Spinal cord (tissue), 10 donors: ENCODE measurements at places on chromosomes 6 and 20.

GRCh38 chr6:80547827-80548226, 441.4 kb downstream of the BCKDHB start:
- DNase-seq, result no peak

DNA sequence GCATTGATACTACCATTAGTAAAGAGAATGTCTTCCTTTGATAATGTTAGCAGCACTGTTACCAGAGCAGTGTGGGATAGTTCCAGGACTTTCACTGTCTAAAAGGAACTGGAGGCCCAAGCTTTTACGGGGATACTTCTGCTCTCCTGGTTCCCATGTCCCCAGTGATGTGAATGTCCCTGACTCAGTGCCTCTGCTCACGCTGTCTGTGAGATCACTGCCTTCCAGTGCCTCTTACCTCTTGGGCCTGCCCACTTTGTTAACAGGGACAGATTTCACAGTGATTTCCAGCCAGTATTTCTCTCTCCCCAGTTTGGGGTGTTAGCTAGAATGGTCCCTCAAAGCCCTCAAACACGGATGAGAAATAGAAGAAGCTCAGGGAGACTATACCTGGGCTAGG, 14.4 kb downstream of the PTPRA start:
- no peak for DNase-seq

DNA sequence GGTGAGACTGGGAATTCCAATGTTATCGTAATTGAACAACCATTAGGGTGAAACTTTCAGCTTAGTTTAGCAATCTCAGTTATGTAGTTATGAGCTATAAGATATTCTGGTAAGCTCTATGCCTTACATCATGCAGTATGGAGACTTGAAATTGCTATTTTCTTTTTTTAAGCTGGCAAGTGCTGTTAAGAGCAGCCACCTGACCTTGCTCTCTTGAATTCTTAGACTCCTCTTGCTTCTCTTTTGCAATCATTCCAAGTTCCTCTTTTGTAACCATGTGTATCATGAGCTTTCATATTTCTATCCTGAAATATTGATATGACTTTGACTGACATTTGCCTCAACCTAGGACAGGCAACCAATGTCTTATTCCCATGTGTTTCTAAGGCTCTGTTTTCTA, 446.3 kb upstream of the SLC35B3 start:
- DNase-seq, result no peak

DNA sequence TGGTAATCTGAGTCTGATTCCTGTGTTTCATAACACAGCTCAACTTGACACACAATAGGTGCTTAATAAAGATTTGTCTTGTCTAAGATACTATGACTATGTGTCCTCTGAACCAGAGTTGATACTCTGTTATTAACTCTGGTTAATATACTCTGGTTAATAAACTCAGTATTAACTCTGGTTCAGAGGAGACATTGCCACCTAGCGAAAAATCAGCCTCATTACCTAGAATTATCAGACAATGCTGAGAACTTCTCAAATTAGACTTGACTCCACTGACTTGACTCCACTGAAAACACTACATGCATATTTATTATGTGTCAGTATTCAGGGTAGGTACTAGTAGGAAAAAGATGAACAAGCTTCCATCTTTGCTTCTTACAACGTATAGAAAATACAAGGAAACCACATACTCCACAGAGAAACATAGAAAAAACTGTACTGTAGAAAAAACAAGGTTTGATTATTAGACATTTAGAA, 73.9 kb downstream of the AHI1 start:
- DNase-seq, result peak; percentile 2

DNA sequence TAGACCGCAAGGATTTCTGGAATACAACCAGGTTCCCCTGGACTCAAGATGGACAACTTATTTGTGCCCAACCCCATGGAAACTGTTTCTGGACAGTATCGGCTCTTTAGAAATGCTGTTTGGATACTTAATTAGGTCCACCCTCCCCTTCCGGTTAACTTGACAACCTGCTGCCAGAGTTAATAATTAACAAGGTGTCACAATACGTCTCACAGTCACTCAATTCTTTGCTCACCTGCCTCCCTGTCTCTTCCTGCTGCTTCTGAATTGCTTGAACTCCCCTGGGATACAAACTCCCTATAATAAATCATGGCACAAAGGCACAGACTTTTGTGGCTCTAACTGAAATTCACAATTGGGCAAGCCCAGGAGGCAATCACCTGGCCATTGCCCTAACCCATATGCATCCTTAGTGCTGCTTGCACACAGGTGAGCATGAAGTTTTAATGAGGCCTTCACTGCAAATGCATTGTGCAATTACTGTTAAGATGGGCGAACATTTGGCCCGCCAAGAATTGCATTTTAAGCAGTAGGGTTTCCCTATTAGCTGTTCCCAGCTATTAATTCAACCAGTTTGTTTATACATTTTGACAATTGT, 504.4 kb upstream of the NOX3 start:
- no peak for DNase-seq

- no peak for DNase-seq
Measured at GRCh38 chr20:11810311-11811083, 107.2 kb upstream of the BTBD3 start.

DNA sequence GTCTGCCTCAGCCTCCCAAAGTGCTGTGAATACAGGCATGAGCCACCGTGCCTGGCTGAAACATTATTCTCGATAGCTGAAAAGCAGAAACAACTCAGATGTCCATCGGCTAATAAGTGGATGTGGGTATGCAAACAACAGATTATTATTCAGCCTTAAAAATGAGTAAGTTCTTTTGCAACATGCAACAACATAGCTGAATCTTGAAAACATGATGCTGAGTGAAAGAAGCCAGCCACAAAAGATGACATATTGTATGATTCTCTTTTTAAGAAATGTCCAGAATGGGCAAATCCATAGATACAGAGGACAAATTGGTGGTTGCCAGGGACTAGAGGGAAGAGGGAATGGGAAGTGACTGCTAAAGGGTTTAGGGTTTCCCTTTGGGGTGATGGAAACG, 61.7 kb downstream of the RIOK1 start:
- no peak for DNase-seq

DNA sequence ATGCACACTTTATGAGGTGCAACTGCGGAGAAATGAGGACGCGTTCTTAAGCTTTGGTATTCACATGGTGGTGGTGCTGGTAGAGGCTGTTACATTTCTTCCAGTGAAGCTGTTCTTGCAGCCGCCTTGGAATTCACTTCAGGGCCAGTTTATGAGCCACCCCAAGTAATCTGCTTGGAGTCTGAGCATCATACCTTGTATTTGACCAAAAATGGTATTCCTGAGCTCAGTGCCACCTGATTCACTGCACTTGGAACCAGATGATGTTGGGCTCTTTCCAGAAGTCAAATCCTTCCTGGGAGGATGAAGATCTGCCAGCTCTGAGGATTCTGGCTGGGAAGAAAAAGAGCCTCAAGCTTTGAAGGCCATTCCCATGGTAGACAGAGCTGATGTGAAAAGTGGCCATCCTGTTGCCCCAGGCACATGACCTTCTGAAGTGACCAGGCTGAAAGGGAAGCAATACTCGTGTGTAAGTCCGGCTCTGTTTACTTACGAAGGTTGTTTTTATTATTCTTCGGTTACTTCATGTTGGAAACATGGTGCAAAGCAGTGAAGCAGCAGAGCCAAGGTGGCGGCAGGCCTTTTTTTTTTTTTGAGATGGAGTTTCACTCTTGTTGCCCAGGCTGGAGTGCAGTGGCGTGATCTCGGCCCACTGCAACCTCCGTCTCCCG, 7.7 kb downstream of the MANBAL start:
- no peak for DNase-seq

- DNase-seq, result no peak
Measured at GRCh38 chr20:19815553-19815991, 57.5 kb downstream of the RIN2 start.

- no peak for DNase-seq
Measured at GRCh38 chr20:5703681-5704101, 46.5 kb upstream of the SHLD1 start.

DNA sequence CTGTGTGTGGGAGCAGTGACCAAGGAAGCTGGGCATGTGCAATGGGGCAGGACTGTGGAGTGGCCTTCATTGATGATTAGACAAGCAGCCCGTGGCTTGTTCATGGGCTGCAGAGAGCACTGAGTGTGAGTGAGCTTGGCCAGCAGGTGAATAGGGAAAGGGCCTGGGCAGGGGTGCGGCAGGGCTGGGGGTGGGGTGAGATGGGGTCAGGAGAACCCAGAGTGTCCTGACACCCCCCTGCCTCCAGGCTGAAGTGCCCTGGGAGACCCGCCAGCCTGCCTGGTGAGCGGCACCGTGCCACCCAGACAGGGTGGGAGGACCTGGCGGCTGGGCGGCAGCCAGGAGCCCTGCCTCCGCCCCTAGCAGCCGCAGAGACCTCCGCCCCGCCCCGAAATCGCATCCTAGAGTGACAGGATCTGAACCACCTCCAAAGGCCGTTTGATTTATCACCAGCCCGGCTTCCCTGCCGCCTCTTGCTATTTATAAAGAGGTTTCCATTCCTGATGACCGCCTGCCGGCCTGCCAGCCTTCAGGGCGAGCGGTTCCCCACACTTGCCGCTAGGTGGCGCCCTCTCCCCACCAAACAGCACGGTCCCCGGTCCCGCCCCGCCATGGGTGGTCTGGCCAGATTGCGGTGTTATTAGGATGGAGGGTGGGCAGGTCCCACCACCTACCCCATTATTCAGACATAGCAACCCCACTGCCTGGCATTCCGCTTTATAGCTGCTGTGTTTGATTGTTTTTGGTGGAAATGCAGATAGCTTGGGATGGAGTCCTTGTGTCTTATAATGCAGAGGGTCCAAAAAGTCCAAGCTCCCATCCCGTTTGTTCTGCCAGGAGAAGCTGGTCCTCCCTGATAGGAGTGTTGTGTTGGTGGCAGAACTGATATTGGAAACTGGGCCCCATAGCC, 3.5 kb downstream of the MYLK2 start:
- DNase-seq, result peak; percentile 47
